A549 (cell line): ENCODE measurements at places on chromosomes 7 and 10.
A peak's percentile ranks its signal among the peaks of the same experiment; 100 is the strongest.

- no peak for DNase-seq
Measured at GRCh38 chr10:77296534-77297392, 340.8 kb downstream of the KCNMA1 start.

DNA sequence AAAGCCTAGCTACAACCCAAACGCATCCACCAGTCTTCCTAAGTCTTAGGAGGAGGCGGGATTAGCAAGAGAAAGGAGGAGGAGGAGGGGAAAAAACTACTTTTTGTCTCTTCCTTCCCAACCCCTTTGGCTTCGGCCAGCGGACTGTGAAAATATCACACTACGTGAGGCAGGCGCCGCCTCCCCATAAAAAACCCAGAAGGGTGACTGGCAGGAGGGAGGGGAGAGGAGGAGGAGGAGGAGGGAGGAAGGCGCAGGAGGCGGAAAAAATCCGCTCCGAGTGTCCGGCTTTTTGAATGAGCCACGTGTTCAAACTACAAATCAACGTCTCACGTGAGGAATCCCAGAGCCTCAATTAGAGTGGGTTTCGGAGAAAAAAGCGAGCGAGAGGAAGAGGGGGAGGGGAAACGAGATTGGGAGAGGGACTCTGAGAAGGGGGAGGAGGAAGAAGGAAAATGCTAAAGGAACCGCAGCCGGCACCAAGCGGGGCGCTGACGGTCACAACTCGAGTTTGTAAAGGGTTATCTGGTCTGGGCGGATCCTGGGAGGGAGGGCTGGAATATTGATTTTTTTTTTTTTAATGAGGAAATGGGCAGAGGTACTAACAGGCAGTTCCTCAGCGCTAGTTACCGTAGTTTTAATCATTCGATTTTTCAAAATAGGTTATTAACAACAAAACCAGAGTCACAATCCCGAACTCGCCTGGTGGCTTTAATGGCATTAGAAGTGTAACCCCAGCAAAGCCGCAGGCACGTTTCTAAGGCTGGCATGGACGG is at the start of gene IGF2BP3:
TSS of gene IGF2BP3 (minus strand) at position 162 of the 776 bp plus-strand sequence. CDS start 381 bp downstream, outside the sequence.
- DNase-seq = peak; percentile 98

GRCh38 chr7:142788303-142789289 is 17.8 kb downstream of the PRSS2 start:
- no peak for DNase-seq

DNA sequence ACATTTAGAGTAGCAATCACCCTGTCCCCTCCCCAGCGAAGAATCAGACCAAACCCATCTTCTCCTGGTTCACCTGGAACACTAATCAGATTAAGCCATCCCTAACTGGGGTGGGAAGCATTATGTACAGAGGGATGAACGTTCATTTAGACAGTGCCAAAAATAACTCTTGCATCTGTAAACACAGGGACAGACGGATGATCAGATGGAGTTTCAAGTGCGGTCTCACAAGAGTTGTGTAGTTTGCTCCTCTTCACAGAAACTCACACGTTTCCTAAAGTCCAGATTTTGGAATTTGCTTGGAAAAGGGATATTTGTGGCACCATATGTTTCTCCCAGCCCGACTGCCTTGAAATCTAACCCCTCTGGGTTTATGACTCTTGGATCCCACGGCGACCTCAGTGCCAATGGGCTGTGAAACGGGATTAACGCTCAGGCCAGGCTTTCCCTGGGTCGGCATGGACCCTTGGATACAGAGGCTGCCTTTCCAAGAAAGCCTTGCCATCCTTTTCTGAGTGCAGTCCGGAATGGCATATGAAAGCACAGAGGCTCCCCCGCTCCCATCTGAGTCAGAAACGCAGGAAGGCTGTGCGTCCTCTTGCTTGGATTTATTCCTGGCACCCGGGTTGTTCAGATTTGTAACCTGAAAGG is 293.2 kb upstream of the HABP2 start:
- no peak for DNase-seq
